Body of pancreas (tissue), 4 donors: ENCODE measurements at places on chromosomes 7 and 10.

GRCh38 chr10:62058476-62058875 lies 157.0 kb downstream of the ARID5B start:
- H3K4me1 ChIP-seq: peaks cover 27% of the 10 kb centered on the region
- H3K4me3 ChIP-seq: no peak overlapping the region
- no peak overlapping the region for H3K27ac ChIP-seq
- DNase-seq: no peak

DNA sequence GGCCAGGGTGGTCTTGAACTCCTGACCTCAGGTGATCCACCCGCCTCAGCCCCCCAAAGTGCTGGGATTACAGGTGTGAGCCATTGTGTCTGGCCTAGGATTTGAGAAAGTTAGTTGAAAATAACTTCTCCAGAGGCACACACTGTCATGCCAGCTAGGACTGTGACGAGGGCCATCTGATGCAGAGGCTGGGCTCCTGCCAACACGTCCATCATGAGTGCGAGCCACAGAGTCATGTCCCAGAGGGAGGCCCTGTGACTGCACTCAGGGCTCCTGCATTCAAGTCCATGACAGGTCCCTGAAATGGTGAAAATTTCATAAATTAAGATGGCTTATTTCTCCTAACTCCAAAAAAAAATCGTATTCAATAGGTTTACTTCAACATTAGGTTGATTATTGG lies 17.1 kb downstream of the C10orf120 start:
- H3K27ac ChIP-seq: no peak overlapping the region
- no peaks in the 10 kb centered on the region for H3K27me3 ChIP-seq
- H3K36me3 ChIP-seq: no peaks in the 10 kb centered on the region
- H3K4me3 ChIP-seq: no peak overlapping the region
- DNase-seq: no peak

- H3K4me1 ChIP-seq: no peaks in the 10 kb centered on the region
- no peak overlapping the region for H3K4me3 ChIP-seq
- no peaks in the 10 kb centered on the region for H3K27me3 ChIP-seq
- no peak overlapping the region for H3K27ac ChIP-seq
These were observed 279.6 kb downstream of the ELFN1 start for GRCh38 chr7:1949681-1950055.

GRCh38 chr7:118429141-118429540 lies 204.6 kb downstream of the ANKRD7 start:
- H3K36me3 ChIP-seq: no peaks in the 10 kb centered on the region
- H3K4me1 ChIP-seq: no peaks in the 10 kb centered on the region
- H3K27me3 ChIP-seq: no peaks in the 10 kb centered on the region
- H3K4me3 ChIP-seq: no peak overlapping the region
- DNase-seq: no peak
